ENCODE measurements at places on chromosomes 6 and 20.
A peak's percentile ranks its signal among the peaks of the same experiment; 100 is the strongest.

- DNase-seq, result no peak
Measured at GRCh38 chr20:51413857-51414256, 128.7 kb downstream of the NFATC2 start.

- no peak for DNase-seq
Measured at GRCh38 chr6:84448331-84448730, 220.9 kb upstream of the CEP162 start.

DNA sequence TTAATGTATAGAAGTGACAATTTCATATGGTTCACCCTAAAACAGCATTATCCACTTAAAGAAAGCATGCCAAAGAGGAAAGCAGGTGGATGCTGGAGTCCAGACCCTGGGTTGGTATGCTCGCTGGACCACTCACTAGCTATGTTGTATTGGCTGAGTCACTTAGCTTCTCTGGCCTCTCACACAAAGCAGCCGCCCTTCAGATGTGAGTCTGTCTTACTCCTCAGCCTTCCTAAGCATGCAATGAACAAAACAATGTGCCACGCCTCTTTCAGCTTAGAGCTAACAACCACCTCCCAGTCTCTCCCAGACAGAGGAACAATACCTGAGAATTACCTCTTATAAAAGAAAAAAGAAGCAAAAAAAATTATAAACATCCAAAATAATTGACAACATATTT, 29.4 kb downstream of the SIM1 start:
- DNase-seq, result no peak

DNA sequence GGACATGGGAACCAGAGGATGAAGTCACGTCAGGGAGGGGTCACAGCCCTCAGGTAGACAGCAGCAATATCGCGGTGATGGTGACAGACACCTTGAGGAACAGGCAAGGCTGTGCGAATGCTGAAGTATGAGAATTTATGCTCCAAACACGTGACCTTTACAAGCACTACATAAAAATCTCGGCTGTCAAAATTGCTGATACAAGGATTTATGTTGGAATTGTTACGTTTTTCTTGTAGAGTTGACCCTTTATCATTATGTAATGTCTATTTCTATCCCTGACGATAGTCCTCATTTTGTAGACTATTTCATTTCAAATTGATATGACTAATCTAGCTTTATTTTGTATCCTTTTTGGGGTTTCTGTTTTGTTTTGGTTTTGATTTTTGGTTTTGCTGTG, 311.1 kb downstream of the C6orf118 start:
- no peak for DNase-seq

DNA sequence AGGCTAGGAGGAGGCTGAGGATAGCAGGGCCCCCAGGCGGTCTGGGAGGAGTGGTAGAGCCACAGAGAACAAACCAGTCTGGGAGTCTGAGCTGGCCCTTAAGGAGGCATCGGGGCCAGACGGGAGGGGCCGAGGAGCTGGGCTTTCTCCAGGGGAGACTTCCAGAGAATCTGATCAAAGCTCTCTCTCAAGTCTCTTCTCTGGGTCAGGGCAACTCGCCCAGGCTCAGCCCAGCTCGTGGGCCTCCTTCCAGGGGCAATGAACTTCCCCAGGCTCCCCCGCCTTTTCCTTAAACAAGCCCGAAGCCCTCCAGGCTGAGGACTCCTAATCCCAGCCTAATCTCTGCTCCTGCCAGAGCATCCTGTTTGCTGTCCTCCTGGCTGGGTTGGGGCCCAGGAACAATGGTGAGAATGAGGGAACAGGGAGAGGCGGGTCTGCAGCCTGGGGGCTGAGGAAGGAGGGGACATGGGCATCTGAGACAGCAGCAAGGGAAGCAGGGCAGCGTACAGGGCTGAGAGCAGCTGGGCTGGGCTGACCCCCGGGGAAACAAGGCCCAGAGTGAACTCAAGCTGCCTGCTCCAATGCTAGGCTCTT, 173.6 kb downstream of the ANKRD60 start:
- DNase-seq, result no peak

- no peak for DNase-seq
Measured at GRCh38 chr20:24937579-24937978, 11.5 kb upstream of the CST7 start.

GRCh38 chr6:96724641-96725040, 112.6 kb downstream of the GPR63 start:
- no peak for DNase-seq

GRCh38 chr6:15080895-15081294, 165.0 kb upstream of the JARID2 start:
- DNase-seq, result no peak

- DNase-seq, result no peak
Measured at GRCh38 chr20:9149087-9149486, 80.2 kb downstream of the PLCB4 start.

- no peak for DNase-seq
Measured at GRCh38 chr20:22584922-22585785, 782 bp upstream of the FOXA2 start.

DNA sequence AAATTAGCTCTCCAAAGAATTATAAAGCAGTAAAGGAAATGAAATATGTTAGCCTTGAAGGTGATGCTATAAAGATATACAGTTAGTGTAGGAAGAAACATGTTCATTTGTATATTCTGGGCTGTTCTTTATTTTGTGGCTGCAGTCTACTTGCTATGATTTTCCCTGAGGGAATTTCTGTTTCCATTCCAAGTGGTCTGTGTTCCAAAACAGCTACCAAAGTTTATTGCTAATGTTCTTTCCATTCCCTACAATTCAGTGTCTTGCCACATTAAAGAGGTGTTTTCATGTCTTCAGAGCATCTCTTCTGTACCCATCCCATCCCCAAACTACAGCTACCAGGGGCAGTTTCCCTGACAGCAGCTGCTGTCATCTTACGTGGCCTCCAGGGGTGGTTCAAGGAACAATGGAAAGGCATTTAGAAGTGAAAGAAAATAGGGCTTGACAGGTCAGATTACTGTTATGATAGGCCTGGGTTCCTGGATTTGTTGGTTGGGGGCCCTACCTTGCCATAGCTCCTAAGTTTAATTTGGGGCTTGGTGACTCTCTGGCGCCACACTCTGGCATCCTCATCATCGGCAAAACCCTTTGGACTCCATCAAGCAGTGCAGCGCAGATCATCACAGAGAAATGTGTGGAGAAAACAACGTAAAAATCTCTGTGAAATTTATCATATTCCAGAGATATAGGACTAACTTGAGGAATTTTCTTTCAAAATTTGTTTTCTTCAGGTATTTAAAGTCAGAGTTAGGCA, 33.8 kb upstream of the AIG1 start:
- no peak for DNase-seq

GRCh38 chr6:167644412-167645132, 182.1 kb upstream of the AFDN start:
- no peak for DNase-seq

DNA sequence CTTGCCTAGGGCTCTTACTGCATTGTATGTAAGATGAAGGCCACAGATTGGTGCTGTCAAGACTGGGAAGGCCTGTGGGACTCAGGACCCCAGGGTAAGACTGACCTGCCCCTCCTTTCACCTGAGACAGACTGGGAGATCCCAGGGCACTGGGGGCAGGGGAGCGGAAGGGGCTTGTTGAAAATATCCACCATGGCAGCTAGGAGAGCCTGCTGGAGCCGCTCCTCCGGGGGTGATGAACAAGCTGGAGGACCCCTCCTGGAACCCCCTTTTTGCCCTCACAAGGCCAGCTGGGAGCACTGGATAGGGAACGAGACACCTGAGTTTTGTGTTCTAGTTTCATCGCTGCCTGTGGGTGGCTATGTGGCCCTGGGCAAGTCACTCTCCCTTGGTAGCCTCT, 9.2 kb upstream of the SDCBP2 start:
- no peak for DNase-seq

GRCh38 chr6:147621961-147622360, 113.5 kb downstream of the SAMD5 start:
- DNase-seq, result no peak

DNA sequence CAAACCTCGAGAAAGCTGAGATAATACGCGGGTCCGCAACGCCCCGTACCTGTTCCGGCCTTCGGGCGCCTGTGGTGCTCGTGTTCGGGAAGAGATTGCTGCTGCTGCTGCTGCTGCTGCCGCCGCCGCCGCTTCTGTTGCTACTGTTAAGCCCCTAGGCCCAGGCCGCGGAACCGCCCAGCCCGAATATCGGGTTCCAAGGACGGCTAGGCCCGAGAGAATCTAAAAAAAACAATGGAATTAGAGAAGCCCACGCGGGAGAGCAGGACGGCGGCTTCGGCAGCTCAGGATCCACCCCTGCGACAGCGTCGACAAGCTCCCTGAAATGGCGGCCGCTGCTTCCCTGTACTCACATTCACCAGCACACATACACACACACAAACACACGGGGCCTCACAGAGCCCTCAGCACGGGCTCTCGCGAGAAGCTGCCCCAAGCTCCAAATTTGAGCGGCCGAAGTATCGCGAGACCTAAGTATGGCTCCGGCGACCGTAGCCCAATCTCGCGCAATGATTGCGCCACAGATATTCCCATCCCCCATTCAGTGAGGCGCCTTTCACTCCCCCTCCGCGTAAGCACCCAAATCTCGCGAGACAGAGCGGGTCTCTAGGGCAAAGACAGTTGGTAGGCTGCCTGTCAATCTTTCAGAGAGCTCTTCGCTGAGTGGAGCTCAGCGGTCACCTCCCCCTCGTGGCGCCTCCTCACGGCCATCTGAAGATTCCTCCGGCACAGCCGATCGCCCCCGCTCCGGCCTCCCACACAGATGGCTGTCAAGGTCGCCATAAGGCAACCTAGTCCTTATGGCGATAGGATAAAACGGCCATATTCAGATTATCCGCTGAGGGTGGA, at the start of gene RBM39:
Gene RBM39 (minus strand): TSS at position 369 of the 849 bp plus-strand sequence. CDS start 1,386 bp downstream, outside the sequence.
- peak; percentile 92 for DNase-seq

- DNase-seq, result no peak
Measured at GRCh38 chr20:63168861-63169260, 47.1 kb downstream of the YTHDF1 start.

DNA sequence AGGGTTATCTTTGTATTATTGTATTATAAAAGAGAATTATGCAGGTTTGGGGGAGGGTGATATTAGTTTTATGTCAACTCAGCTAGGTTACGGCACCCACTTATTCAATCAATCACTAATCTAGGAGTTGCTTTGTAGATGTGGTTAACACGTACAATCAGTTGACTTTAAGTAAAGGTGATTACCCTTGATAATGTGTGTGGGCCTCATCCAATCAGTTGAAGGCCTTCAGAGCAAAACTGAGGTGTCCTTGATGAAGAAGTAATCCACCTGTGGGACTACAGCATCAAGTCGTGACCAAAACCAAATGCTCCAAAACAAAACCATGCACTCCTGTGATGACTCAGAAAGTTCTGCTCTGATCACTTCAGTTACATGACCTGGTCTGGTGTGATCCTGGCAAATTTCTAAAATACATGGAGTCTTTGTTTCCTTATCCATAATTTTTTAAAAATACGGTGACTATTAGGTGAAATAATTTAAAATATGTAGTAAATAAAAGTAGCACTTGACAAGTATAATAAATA, 114.1 kb downstream of the IYD start:
- DNase-seq, result no peak

DNA sequence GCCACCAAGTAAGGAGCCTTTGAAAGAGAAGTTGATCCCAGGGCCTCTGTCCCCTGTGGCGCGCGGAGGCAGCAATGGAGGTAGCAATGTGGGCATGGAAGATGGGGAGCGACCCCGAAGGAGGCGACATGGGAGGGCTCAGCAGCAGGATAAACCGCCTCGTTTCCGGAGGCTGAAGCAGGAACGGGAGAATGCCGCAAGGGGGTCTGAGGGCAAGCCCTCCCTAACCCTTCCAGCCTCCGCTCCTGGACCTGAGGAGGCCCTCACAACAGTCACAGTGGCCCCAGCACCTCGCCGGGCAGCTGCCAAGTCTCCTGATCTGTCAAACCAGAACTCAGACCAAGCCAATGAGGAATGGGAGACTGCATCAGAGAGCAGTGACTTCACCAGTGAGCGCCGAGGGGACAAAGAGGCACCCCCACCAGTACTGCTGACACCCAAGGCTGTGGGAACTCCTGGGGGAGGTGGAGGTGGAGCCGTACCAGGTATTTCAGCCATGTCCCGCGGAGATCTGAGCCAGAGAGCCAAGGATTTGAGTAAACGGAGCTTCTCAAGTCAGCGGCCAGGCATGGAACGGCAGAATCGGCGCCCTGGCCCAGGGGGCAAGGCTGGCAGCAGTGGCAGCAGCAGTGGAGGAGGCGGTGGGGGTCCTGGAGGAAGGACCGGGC, 11.9 kb downstream of the PRRC2A start:
- no peak for DNase-seq

GRCh38 chr20:49677777-49678758, 35.6 kb downstream of the B4GALT5 start:
- no peak for DNase-seq

- no peak for DNase-seq
Measured at GRCh38 chr20:34938466-34939163, 17.0 kb downstream of the GSS start.

GRCh38 chr6:150641398-150642139, 41.9 kb downstream of the PLEKHG1 start:
- no peak for DNase-seq

- DNase-seq, result no peak
Measured at GRCh38 chr20:62755817-62756724, 40.2 kb upstream of the MRGBP start.

GRCh38 chr6:85388531-85388930, 61.4 kb upstream of the NT5E start:
- no peak for DNase-seq

DNA sequence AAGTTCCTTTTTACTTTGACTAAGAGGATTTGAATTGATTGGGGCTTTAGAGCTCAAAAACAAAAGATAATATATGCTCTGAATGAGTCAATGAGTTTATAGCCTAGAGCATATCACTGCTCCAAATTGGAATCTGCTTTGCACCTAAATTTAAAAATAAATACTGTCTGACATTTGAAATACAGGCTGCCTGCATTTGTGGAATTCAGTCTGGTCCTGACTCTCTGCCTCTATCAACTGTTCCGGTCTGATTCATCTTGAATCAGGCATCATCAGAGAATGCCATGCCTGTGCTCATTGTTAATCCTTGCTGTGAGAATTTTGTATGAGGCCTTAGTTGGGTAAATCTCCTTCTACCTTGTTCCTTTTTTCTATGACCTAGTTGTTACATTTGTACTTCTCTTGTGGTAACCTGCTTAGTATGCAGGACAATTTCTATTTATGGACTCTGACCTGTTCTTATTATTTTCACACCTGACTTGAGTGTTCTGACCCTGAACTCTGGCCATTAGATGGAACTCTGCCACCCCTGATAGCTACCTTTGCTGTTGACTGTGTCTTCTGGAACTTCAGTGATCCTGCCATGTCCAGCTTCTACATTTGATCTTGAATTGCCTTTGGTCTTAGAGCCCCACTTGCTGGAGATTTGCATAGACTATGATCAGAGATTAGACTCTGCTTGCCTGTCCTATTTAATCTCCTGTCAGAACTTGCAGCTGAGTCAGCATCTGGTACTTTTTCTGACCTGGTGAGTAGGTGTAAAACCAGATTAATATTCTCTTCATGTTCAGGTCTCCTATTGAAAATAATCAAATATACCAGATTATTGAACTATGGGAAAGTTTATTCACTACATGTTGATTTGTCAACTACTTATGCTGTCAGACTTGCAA, 442.7 kb upstream of the HS3ST5 start:
- DNase-seq, result no peak

GRCh38 chr20:43751167-43752050, 24.6 kb upstream of the GTSF1L start:
- no peak for DNase-seq

- peak; percentile 72 for DNase-seq
Measured at GRCh38 chr6:53794137-53794719, 577 bp upstream of the LRRC1 start.
